ENCODE measurements at places on chromosomes 12 and 14.

- ATAC-seq = no peak
These were observed 30.3 kb upstream of the IFNG start for GRCh38 chr12:68189821-68190242.

DNA sequence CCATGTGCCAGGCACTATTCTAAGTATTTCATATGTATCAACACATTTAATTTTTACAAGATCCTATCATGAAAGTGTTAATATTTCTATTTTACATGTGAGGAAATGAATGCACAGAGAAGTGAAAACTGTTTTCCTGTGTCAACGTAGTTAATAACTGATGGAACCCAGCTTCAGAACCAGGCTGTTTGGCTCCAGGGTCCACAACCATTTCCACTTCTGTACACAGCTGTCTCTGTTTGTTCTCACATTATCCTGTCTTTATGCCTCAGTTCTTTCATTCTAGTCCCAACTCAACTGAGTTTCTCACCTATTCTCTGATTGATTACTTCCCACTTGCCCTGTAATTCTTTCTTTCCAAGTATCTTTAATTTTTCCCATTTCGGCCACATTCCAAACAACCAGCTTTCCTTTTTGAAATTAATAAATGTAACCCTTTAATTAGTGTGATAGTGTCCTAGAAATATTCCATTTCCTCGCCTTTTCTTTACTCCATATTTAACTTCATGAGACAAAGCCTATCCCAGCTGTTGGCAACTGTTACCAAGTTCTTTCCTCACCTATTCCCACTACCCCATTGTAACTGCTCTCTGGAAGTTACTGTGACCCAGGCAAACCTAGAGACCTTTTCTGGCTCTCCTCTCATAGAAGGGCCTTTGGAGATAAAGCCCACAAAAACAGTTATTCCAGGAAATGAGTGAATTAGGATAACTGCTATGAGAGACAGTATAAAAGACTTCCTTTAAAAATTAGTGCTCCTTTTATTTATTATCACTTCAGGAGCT is 218.7 kb downstream of the RASSF9 start:
- ATAC-seq = no peak

DNA sequence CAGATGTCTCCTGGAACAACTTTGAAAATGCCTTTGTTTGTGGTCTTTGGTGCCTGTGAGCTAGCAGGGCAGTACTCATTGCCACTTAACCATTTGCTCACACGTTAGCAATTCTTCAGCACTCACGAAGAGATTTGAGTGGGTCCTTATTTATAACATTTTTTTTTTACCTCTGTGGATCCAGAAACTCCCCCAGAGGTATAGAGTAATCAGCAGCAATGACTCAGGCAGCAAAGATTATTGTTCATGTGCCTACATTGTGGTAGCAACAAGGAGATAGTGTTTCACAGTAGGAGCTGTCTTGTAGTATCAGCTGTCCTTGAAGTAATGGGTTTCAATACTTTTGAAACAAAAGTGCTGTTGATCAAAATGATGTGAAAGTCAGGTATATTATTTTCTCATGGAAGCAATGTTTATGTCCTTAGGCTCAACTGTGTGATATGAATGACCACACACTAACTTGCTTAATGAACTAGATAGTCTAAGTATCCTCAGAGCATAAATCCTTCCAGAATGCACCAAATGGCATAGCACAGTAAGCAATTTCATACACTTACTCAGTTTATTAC is 304.1 kb downstream of the EGLN3 start:
- ATAC-seq = no peak

- ATAC-seq = no peak
These were observed 89.9 kb downstream of the NT5DC3 start for GRCh38 chr12:103751171-103751570.

- ATAC-seq = no peak
These were observed 254.4 kb upstream of the DIO2 start for GRCh38 chr14:80465546-80466220.

GRCh38 chr12:124097701-124098100 is 124.7 kb downstream of the ZNF664 start:
- ATAC-seq = no peak
